A549 treated with DMSO at 1 μM for 4 hours (cell line): ENCODE measurements at places on chromosomes 16 and 17. TPM values are rescaled to one million over a fixed set of nuclear protein-coding genes. Genes with fewer than 3 reads are reported as not detected.

The STARD3 gene
- total RNA-seq, result 49.8 to 64.8 TPM (median 57.2 TPM) in 5 replicates

The RASD1 gene
- total RNA-seq, result 0.54 to 0.75 TPM (median 0.69 TPM) in 5 replicates

The KRTAP4-6 gene
- not detected in 5 replicates for total RNA-seq

The COPZ2 gene
- total RNA-seq, result 12.8 to 16.0 TPM (median 14.9 TPM) in 5 replicates

The PRRT2 gene
- total RNA-seq, result 0.30 to 0.43 TPM (median 0.34 TPM) in 5 replicates
